Stimulated activated CD8-positive, alpha-beta memory T cell treated with anti-CD3 and anti-CD28 coated beads, Interleukin-15, amount 100 ng/mL, for 24 hours (primary cell): ENCODE measurements at places on chromosomes 16 and 17.

DNA sequence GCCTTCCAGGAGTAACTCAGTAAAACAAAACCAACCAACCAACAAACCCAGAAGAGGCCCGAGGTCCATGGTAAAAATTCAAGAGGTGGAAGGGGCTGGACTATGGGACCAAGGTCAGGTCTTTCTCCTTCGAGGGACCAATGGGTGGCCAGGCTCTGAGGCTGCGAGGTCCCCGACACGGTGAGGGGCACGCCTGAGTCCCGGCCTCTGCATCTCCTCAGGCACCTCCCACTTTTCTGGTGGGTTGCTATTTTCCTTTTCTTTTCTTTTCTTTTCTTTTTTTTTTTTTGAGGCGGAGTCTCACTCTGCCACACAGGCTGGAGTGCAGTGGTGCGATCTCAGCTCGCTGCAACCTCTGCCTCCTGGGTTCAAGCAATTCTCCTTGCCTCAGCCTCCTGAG, 18.0 kb downstream of the CD7 start:
- DNase-seq = no peak

- no peak for DNase-seq
Measured at GRCh38 chr17:40699853-40700252, 3.7 kb downstream of the KRT24 start.

DNA sequence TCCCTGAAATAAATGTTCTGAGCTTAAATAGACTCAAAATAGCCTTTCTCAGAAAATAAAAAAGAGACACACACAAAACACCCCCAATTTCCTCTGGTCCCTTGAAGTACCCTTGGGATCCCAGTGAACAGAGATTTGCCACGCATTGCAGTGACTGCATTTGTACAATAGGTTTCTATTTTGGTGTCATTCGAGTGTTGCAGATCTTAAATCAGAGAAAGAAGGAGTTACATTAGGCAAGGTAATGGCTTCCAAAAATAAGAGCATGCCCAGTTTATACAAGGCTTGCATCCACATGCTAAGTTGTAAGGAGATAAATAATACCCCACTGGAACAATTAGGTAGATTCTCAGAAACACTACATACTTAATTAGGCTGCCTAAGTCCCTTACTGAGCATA, 2.2 kb downstream of the TOX3 start:
- DNase-seq = no peak

- DNase-seq = no peak
Measured at GRCh38 chr16:72997141-72997542, 50.8 kb downstream of the ZFHX3 start.

GRCh38 chr17:68606451-68607307, 5.5 kb upstream of the FAM20A start:
- DNase-seq = no peak

DNA sequence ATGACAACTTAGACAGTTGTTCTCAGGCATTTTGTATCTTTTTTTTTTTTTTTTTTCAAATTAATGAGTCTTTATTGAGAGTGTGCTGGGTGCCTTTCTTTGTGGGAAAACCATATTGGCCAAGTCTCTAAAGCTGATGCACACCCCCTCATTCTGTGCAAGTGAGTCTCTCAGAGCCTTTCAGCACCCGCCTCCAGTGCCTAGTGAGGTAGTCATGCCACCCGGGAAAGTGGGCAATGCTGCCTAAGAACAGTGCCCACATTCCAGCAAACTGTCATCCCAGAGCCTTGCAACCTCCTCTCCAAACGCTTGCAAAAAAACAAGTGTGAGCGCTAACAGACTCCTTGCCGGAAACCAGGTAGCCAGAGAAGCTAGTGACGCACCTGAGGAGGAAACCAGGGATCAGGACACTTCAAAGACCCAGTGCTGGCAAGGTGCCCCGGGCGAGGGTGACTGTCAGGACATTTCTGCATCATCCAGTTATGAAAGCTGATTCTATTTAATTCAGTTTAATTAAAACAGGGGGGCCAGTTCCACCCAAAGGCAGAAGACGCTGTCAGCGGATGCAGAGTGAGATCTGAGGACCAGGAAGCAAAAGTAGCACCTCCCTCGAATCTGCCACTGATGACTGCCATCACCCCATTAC, 34.9 kb downstream of the SMARCE1 start:
- DNase-seq = no peak

DNA sequence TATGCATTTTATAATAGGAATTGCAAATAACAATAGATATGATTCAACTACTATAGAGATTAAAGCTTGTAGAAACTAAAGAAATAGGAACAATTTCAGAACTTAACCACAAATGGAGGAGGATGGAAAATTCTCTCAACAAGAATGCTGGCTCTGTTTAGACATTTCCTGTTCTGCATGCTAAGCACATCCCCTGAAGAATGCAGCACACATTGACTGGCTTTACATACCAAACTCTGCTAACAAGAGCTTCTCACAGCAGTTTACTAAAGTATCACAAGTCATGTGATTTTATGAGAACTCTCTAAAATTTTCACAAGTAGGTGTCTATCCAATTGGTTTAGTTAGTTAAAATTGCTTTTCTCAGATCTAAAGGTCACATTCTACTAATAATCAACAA, 85.2 kb downstream of the SPAG9 start:
- DNase-seq = no peak

DNA sequence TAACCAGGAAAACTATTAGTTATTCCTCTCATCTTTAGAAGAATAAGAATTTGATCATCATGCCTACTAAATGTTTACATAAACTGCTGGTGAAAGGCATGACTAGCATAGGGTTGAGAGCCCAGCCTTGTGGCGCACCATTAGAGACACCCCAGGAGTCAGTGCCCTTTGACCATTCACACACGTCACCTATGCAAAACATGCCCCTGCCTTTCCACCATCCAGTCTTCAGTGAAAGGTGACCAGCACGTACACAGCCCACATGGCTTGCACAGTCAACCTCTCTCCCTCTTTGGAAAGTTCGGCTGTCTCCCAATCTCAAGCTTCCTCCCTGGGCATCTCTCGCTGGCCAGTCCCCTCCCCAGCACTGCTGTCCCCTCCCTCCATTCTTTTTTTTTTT, 150.3 kb downstream of the ENGASE start:
- DNase-seq = no peak

- DNase-seq = peak; percentile 25
Measured at GRCh38 chr17:15944759-15945526, at the start of gene ADORA2B. ADORA2B (plus strand) TSS chr17:15945130; CDS start chr17:15945249, 119 bp downstream.

DNA sequence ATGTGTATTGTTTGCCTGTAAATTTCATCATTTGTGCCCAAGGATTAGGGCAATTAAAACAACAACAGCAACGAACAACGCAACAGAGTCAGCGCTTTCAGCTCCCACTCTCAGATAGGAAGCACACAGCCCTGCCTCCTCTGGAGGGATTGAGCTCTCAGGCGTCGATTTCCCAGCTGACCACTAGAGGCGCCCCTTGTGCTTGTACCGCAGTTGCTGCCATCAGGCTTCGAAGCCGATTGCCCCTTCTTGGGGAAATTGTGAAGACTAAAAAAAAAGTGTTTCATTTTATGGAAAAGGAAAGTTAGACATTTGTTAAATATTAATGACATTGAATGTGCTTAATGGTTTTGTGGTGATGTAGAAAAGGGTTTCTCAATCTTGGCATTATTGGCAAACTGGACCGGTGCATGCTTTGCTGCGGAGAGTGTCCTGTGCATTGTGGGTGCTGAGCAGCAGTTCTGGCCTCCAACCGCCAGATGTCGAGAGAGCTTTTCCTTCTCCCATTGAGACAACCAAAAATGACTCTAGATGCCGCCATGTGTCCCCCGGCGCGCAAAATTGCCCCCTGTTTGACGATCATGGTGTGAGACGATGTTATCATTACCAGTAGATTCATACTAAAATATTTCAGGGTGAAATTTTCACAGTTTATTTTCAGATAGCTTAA, 650.4 kb upstream of the RBFOX1 start:
- no peak for DNase-seq

- DNase-seq = no peak
Measured at GRCh38 chr17:68601565-68602288, 560 bp upstream of the FAM20A start.

DNA sequence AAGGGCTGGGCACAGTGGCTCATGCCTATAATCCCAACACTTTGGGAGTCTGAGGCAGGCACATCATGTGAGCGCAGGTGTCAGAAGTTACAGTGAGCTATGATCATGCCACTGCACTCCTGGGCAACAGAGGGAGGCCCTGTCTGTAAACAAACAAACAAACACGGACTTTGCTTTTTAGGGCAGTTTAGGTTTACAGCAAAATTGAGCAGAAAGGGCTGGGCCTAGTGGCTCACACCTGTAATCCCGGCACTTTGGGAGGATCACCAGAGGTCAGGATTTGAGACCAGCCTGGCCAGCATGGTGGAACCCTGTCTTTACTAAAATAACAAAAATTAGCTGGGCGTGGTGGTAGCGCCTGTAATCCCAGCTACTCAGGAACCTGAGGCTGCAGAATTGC, 3.3 kb upstream of the CARHSP1 start:
- no peak for DNase-seq

DNA sequence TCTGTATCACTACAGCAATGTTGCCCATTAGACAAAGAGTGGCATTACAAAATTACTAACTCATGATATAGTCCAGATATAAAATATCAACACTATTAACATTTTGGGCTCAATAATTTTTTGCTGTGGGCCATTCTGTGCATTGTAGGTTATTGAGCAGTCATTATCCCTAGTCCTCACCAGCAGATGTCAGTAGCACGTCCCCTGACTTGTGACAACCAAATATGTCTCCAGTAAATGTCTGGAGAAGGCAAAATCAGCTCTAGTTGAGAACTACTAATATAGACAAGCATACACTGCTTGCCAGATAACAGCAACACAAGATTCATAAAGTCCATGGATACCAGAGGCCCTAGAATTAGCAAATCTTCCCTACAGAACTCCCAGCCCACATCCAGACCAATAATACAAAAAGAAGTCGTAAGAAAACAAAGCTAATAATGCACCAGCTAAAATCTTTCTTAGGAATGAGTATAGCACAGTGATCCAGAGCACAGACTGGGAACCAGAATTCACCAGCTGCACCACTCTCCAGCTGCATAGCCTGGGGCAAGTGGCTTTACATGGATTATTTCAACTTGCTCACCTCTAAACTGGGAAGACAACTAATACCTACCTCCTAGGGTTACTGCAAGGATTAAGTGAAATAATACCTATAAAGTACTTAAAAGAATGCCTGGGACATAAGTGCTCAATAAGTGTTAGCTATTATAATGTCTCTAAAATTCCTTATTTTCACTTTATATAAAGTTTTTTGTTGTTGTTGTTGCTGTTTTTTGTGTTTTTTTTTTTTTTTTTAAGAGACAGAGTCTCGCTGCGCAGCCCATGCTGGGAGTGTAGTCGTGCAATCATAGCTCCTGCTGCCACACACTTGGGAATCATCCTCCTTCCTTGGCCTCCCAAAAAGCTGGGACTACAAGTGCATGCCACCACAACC, 23.7 kb downstream of the HELZ start:
- DNase-seq = no peak

DNA sequence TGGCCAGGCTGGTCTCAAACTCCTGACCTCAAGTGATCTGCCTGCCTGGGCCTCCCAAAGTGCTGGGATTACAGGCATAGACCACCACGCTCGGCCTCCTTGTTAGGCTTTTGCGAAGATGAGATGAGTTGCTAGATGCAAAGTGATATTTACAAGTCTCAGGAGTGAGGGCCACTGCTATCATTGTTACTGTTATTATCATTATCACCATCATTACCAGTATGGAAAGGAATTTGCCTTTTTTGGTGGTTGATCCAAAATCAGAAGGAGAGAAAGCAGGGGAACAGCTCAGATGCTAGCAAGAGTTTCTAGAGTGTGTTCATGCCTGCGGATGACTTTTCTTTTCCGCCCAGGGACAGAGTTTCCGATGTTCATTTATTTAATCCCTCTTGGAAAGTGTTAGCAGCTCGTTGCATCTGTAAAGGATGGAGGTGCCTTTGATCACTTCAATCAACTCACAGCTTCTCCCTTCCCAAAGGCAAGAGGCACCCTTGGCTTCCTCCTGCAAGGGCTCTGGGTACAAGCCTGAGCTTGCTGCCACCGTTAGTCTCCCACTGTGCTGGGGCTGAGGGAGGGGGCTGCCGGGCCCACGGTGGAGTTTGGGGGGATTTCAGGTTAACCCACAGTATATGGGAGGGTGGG, 21.6 kb downstream of the ITPRIPL2 start:
- DNase-seq = no peak

DNA sequence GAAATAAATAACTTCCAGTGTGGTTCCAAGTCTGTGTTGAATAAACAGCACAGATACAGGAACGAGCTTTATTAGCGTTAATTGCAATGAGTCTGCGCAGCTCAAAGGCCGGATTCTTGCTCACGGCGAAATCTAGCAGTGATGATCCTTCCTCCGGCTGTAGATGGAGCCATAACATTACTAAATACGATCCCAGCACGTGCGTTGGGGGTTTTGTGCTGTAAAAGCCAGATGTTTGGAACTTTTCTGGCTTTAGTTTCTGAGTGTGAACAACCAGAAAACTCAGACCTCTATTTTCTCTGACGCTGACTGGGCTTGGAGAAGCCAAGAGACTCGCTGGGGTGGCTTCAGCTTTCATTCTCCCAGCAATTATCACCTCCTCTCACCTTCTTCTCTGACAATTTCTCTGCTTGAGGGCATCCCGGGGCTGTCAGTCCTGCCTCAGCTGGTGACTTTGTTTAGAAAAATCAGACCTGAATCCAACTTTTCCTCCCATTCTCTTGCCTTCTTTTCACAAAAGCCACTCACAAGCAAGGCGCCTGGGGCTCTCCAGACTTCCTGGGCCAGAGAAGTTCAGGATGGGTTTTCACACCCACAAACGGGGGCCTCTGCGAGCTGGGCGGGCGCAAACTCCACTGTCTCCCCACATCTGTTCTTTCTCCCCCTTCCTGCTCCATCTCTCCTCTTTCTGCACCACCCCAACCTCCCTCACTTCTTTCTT, 47.1 kb upstream of the AKTIP start:
- peak; percentile 22 for DNase-seq

DNA sequence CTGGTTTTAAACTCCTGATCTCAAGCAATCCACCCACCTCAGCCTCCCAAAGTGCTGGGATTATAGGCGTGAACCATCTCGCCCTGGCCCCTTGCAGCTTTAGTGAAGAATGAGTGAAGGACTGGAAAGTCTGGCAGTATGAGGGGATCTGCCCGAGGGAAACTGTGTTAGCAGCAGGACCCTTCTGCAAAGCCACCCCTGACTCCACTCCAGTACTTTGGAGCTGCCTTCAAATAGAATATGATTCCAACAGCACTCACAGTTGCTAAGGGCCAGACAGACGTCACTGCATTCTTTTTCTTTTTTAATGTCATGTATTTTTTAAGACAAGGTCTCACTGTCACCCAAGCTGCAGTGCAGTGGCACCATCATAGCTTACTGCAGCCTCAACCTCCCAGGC, 52.3 kb downstream of the KPNA2 start:
- no peak for DNase-seq

DNA sequence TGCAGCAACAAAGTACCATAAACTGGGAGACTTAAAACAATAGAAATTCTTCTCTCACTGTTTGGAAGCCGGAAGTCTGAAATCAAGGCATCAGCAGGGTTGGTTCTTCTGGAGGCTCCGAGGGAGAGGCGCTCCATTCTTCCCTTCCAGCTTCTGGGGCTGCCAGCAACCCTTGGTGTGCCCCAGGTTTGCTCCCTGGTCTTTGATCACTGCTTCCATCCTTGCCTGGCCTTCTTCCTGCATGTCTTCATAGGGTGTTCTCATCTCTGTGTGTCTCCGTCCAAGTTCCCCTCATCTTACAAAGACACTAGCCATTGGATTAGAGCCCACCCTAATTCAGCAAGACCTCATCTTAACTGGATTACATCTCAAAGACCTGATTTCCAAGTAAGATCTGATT, 35.3 kb upstream of the LRRC75A start:
- DNase-seq = no peak
